Right kidney (tissue), 9 donors: ENCODE measurements at places on chromosomes 1 and 21.

DNA sequence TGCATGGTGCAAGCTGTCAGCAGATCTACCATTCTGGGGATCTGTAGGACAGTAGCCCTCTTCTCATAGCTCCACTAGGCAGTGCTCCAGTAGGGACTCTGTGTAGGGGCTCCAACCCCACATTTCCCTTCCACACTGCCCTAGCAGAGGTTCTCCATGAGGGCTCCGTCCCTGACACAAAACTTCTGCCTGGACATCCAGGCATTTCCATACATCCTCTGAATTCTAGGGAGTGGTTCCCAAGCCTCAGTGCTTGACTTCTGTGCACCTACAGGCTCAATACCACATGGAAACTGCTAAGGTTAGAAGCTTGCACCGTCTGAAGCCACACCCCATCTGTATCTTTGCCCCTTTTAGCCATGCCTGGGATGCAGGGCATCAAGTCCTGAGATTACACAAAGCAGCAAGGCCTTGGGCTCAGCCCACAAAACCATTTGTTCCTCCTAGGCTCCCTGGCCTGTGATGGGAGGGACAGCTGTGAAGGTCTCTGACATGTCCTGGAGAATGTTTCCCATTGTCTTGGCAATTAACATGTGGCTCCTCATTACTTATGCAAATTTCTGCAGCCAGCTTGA, 117.0 kb upstream of the NFIA start:
- no peak for DNase-seq

GRCh38 chr1:35300376-35300775, 31.9 kb downstream of the ZMYM4 start:
- no peak for DNase-seq

GRCh38 chr21:45333583-45334121, 46.0 kb upstream of the POFUT2 start:
- no peak for DNase-seq

GRCh38 chr1:228989992-228990827, 254.9 kb downstream of the RHOU start:
- peak; percentile 47 for DNase-seq

GRCh38 chr1:203130358-203130985, 2.9 kb downstream of the ADORA1 start:
- DNase-seq: no peak

DNA sequence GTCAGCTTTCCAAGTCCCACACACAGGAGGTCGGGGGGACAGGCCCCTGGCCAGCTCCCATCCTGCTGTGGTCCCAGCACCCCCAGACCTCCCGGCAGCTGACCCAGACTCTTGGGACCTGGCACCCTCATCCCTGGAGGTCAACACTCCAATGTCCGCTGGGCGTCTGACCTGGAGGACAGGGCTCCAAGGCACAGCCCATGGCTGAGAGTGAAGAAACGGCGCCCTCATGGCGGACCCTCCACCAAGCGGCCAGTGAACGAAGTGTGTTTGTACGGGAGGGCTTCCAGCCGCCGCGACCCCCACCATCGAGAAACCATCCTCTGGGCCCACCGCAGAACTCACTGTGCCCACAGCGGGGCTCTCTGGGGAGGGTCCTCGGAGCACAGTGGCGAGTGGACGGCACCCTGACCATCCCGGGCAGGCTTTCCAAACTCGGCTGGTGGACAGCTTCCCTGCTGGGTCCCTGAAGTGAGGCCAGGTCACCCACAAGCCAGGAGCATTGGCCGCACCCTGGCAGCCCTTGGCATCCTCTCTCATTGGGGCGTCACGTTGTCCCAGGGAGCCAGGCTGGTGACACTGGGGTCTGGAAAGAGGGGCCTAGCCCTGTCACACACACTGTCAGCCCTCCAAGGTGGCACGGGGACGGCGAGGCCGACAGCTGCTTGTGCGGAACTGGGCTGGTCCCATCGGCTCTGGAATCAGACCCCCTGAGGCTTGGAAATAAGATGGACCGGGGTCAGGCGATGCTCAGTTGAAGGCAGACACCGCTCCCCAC, 47.8 kb upstream of the COL6A2 start:
- no peak for DNase-seq

DNA sequence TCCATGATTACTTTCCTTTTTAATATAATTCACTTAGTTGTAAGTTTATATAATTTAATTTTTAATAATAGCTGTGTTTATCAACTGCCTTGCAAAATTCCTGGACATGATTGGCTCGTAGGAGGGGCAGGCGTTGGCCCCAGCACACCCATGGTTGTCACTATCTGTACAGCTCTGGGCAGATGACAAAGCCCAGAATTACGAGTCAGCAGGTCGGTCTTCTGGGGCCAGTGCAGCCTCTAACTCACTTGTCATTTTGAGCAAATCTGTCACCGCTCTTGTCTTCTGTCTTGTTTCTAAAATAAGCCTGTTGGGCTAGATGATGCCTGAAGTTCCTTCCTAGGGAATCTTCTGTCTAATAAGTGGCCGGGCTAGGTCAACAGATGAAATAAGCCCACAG, 21.4 kb upstream of the LRRC38 start:
- DNase-seq: no peak

- no peak for DNase-seq
Measured at GRCh38 chr1:47842228-47842919, 154.8 kb downstream of the TRABD2B start.

- no peak for DNase-seq
Measured at GRCh38 chr1:168390271-168390670, 109.6 kb downstream of the TBX19 start.

DNA sequence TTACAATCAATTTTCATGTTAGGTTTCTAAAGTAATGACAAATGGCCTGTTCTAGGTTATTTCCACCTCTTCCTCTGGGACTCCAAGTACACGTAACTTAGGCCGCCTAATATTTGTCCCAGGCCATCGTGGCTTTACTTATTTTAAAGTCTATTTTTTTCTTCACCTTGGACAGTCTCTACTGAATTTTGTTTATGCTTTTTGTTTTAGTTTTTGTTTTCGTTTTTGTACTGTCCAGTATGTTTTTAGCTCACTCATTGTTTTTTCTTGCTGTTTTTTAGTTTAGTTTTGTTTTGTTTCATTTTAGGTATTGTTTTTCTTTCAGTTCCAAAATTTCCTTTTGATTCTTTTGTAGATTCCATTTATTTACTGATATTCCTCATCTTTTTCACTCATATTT, 187.7 kb upstream of the RNPC3 start:
- DNase-seq: no peak

- DNase-seq: no peak
Measured at GRCh38 chr1:160607011-160607671, 27.8 kb upstream of the CD84 start.
